ENCODE measurements at places on chromosomes 2 and 18.

DNA sequence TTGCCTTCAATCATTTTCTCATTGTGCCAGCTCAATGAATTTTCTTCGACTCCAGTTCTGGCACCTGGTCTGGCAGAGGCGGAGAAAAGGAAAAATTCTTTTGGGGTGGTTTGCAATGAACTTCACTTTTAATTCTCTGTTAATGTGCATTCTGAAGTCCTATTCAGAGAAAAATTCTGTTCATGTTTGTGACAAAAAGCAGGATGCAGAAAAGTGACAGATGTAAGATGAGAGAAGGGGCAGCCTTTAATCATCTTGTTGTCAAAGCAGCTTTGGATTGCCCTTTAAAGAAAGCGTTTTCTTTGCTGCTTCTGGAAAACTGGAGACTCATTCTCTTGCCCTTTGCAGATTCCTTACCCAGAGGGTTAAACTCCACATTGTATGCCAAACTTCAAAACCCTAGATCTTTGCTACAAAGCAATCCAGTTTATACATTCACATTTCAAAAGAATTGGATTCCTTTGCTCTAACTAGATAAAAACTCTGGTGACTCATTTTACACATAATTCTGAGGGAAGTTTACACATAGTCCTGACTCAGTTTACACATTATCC, 94.6 kb upstream of the CAVIN2 start:
- no peak for DNase-seq

GRCh38 chr2:66733364-66733999, 298.6 kb downstream of the MEIS1 start:
- no peak for DNase-seq

DNA sequence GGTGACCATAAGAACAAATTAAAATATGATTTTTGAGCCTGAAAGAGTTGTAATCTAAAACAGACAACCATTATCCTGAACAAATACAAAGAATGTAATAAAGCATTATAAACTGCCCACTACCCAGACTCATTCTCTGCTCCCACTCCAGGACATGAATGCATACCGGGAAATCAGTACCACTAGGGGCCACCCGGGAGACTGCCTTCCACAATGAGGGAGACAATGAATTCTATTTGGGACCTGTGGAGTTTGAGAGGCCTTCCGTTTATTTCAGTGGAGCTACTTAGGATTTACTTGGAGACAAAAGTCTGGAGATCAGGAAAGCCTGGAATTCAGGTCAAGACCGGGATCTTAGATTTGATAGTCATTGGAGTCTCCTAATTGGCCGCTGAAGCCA, 50.0 kb downstream of the NAB1 start:
- no peak for DNase-seq

DNA sequence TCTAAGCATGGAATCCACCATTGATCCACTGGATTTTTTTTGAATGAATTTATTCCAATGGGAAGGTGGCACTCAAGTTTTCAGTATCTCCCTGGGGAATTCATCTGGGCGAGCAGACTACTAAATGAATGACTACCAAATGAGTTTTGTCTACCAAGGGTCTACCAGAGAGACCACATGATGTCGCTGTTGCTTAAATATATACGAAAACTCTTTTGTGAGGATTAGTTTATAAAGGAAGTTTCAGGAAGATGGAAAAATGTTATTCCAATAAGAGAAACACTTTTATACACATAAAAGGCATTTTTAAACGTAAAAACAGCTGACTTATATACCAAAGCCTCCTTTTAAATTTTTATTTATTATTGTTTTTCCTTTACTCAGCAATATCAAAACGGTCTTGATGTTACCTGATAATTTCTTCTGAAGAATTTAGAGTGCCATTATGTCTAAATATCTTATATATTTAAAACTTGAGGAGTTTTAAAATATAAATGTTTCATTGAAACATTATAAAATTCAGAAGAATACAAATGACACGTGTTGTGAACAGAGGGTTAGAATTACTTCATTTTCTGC, 139.7 kb downstream of the HRH4 start:
- DNase-seq: peak; percentile 50

- DNase-seq: no peak
These were observed 226.2 kb downstream of the KCNS3 start for GRCh38 chr2:18104595-18105224.

- DNase-seq: peak; percentile 54
These were observed 35.5 kb upstream of the KIDINS220 start for GRCh38 chr2:8872821-8873432.

DNA sequence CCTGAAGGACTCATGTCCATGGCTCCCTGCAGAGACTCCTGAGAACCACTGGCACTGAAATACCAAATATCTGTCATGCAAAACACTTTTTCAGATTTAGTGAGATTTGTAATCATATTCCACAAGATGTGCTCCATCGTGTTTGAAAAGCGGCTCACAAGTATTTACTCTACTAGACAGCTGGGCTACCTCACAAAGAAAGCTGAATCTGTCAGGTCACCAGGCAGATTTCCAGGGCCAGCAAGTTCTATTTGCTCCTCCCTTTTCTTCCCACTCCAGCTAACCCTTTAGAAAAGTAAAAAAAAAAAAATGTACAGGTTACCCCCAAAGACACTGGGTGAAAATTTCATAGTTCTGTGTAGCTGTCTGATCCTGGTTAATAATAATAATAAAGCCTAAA, 22.9 kb downstream of the WIPF1 start:
- no peak for DNase-seq

All from AG08396 (cell line).